ENCODE measurements at places on chromosomes 12 and 14.

GRCh38 chr12:92272061-92272964 is 126.7 kb upstream of the BTG1 start:
- DNase-seq = no peak

DNA sequence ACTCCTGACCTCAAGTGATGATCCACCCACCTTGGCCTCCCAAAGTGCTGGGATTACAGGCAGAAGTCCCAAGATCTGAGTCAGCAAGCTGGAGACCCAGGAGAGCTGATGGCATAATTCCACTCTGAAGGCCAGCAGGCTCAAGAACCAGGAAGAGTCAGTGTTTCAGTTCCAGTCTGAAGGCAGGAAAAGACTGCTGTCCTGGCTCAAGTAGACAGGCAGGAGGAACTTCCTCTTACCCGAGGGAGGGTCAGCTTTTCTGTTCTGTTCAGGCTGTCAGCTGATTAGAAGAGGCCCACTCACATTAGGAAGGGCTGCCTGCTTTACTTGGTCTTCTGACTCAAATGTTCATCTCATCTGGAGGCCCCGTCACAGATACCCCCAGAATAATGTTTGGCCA is 206.0 kb upstream of the MYL2 start:
- no peak for DNase-seq

DNA sequence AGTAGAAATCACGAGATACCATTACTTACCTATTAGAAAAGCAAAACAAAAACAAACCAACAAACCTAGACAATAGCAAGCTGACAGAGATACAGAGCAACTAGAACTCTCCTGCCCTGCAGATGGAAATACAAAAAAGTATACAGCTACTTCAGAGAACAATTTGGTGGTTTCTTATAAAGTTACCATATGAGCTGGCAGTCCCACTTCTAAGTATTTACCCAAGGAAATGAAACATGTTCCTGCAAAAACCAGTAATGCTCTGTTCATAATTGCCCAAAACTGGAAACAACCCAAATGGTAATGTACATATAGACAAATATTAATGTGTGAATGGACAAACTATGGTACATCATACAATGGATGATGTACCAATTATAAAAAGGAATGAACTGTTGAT is 31.7 kb downstream of the FUT8 start:
- no peak for DNase-seq

DNA sequence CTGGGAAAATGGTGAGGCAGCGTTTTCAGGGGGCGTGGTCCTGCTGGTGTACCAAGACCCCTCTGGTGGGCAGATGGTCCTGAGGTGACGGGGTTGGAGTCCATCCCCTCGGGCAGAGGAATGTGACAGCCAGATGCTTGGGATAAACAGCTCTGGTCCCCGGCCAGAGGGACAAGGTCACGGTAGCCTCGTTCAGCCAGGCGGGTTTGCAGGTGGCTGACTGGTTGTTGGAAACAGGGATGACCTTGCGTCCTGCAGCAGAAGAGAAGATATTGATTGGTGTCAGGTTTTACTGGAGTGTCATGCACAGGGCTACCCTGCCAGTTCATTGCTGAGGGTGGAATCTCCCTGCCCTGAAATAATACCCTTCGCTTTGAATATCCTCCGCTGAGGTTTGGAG is 43.3 kb downstream of the SLC24A4 start:
- DNase-seq = no peak

DNA sequence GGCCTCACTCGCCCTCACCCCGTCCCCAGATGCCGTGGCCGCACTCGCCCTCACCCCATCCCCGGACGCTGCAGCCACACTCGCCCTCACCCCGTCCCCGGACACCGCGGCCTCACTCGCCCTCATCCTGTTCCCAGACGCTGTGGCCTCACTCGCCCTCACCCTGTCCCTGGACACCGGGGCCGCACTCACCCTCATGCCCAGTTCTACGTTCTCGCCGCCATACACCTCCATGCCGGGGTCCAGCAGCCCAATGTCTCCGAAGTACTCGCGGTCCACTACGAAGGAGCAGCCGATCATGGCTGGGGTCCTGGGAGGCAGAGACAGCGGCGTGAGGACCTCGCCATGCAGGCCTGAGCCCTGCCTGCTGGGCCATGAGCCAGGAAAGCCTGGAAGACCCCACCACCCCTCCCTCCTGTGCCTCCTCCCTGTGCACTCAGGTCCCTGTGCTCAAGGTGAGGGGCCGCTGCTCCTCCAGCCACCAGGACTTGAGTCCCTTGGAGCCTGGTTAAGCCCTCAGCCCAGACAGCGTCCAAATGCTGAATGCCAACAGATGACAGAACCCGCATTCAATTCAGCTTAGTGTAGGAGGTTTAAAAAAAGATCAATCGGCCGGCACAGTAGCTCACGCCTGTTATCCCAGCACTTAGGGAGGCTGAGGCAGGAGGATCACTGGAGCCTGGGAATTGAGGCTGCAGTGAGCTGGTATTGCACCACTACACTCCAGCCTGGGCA is 81.5 kb downstream of the GALNT9 start:
- no peak for DNase-seq

DNA sequence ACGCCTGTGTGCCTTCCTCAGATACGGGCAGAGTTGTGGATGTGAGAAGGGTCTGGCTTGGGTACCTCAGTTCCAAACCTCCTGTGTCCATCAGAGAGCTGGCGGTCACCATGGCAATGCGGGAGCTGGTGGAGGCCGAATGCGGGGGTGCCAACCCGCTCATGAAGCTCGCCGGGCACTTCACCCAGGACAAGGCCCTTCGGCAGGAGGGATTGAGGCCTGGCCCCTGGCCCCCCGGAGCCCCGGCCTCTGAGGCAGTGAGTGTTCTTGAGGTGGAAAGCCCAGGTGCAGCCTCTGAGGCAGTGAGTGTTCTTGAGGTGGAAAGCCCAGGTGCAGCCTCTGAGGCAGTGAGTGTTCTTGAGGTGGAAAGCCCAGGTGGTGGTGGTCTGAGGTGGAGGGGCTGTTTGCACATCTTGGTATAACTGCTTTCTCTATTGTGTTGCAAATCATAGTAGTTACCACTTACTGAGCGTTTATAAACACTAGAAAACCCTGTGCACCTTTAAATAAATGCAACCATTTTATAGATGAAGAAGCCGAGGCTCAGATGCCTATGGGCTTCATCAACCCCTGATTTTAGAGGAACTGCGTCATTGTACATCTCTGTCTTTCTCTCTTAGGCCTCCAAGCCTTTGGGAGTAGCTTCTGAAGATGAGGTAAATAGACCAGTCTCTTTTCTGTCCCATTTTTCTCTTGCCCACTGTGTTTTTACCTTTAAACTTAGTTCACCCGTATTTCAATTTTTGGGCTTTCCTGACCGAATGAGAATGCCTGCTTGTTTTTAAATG is 976 bp downstream of the PEX5 start:
- no peak for DNase-seq

GRCh38 chr12:32828552-32828951 is 68.0 kb downstream of the PKP2 start:
- no peak for DNase-seq

GRCh38 chr12:47867495-47867941 is 37.3 kb downstream of the VDR start:
- peak; percentile 57 for DNase-seq
